Adipose tissue (tissue), 3 donors: ENCODE measurements at places on chromosomes 4 and X. TPM values are rescaled to one million over a fixed set of nuclear protein-coding genes. Genes with fewer than 3 reads are reported as not detected.

Gene ZNF732
- polyA plus RNA-seq = not detected

Gene DRP2
- polyA plus RNA-seq = not detected

Gene MAGEA2B
- polyA plus RNA-seq = not detected

Gene TRMT44
- polyA plus RNA-seq = 5.3 TPM

Gene MYL5
- 6.4 TPM for polyA plus RNA-seq

Gene CMC4
- 21.5 TPM for polyA plus RNA-seq
